ENCODE measurements at places on chromosomes 1 and 21.
A peak's percentile ranks its signal among the peaks of the same experiment; 100 is the strongest.

DNA sequence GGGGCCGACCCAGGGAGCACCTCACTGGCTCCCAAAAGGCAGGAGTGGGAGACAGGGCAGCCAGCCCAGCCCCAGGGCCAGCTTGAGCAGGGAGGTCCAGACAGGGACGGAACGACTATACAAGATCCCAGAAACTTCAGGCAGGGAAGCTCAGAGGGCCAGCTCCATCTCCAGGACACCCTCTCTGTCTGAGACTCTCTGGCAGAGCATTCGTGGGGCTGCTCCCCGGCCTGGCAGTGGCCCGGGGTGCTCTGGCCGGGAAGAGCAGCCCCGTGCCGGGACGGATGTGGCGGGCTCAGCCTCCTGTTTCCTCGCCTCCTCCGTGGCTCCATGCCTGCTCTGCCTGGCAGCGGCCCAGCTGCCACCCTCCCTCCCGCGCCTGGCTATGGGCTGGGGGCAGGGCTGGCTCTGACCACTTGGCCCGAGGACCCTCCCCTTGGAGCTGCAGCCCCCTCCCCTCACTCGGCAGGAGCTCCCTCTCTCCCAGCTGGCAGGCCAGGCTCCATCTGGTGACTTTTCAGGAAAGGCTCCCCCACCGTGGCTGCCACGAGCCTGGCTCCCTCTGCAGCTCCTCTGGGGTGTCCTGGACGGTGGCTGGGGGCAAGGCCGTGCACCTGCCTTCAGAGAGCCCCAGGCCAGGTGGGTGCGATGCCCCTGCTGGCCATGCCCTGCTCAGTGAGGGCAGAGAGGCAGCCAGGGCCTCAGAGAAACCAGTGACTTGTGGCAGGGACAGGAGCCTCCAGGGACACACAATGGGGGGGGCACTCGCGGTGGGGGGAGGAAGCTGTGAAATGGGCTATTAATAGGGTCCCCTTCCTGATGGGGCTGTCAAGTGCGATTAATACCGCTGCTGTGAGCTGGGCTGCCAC, 5.6 kb upstream of the PLCH2 start:
- DNase-seq, result no peak

GRCh38 chr21:42679319-42680057, 26.1 kb downstream of the PDE9A start:
- no peak for DNase-seq

DNA sequence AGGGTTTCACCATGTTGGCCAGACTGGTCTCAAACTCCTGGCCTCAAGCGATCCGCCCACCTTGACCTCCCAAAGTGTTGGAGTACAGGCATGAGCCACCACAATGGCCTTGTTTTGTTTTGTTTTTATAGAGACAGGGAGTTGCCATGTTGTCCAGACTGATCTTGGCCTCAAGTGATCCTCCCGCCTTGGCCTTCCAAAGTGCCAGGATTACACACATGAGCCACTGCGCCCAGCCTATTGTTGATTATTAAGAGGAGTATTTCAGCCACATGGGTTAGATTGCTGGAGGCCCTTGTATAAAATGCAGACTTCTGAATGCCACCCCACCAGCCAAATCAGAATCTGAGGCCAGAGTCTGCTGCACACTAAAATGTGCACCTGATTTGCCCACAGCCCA, 57.2 kb upstream of the ANGPTL1 start:
- DNase-seq, result no peak

DNA sequence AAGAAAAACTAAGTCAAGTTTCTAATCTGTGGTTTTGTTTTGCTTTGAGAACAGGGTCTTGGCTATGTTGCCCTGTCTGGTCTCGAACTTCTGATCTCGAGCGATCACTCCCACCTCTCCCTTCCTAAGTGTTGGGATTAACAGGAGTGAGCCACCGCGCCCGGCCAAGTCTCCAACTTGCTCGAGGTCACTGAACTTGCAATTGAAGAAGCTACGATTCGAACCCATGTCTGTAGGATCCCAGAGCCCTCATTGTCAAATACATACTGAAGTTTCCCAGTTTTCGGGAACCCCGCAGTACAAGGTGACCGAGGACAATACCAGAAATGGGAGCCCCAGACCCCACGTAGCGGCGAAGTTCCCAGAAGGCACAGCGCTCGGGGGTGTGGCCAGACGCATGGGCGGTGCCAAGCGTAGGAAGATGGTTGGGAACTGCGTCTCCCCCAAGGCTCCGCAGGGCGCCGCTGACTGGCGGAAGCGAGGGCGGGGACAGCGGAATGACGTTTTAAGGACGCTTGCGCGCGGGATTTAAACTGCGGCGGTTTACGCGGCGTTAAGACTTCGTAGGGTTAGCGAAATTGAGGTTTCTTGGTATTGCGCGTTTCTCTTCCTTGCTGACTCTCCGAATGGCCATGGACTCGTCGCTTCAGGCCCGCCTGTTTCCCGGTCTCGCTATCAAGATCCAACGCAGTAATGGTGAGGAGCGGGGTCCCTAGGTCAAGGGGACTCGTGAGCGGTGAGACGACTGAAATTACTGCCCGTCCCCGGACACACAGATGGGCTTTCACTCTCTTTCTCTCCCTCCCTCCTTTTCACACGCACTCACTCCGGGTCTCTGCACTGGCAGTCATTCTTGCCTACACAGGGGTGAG, at the start of gene KIF2C:
TSS of gene KIF2C (plus strand) at position 531 of the 872 bp plus-strand sequence. CDS start at position 627, 96 bp downstream.
- peak; percentile 95 for DNase-seq

GRCh38 chr1:158969166-158969565, 37.8 kb downstream of the PYHIN1 start:
- DNase-seq, result no peak

DNA sequence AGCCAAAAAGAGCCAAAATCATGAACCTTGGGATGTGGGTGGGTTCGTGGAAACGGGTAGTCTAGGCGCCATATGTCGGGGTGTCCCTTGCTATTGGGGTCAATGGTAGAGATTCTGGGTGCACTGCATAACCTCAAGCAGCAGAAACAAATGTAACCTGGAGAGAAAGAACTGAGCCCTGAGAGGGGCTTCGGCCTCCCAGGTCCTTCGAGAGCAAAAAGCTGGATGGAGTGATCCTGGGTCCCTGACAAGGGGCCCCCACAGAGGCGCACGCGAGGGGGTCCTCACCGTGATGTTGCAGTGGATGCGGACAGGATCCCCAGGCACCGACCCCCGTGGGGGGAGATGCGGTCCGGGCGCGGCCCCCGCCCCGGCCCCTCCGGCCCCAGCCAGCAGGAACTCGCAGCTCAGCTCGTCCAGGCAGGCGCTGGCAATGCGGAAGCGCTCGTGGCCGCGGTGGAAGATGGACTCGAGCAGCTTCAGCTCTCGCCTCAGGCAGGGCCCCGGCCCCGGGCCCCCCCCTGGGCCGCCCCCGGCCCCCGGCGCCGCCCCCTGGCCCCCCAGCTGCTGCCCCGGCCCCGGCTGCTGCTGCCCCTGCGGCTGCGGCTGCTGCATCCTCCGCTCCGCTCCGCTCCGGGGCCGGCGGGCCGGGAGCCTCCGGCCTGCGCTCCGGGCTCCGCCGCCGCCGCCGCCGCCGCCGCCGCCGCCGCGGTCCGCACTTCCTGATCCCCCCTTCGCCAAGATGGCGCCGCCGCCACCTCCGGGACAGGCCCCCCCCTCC, at the start of gene UBE2Q1:
TSS of gene UBE2Q1 (minus strand) at position 724 of the 781 bp plus-strand sequence. CDS start at position 615, 109 bp downstream.
- DNase-seq, result peak; percentile 22

GRCh38 chr1:200436436-200436835, 26.6 kb upstream of the ZNF281 start:
- no peak for DNase-seq

Measured in activated effector memory CD4-positive, alpha-beta T cell treated with Interleukin-2 at 50 U/mL for 16 hours (primary cell).